NCI-H2171 treated with DMSO at 0.1 percent for 48 hours (cell line): ENCODE measurements at places on chromosomes 1 and 21.

DNA sequence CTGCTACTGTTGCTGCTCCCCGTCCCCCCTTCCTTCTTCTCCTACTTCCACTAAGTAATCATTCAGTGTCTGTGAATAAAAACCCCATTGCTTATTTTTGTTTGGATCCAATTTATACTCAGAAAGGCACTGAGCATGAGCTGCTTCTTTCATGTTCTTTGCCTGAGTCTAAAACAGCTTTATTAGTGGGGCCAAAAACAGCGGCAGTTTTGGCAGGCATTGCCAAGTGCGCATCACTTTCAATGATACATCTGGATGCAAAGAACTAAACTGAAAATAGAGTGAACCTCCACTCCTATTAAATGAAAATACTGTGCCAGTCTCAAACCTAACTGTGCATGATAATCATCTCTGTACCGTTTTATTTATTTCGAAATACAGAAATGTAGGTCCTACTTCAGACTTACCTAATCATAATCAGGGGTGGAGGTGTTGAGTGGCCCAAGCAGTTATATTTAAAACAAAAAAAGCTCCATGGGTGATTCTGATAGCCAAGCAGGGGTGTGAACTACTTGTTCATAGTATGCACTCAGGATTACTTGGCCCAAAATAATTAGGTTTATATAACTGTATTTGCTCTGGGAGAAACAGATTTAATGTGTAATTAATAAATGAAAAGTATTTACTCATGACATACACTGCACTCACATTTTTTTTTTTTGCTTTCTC lies 48.4 kb downstream of the NEK7 start:
- no peak for DNase-seq

DNA sequence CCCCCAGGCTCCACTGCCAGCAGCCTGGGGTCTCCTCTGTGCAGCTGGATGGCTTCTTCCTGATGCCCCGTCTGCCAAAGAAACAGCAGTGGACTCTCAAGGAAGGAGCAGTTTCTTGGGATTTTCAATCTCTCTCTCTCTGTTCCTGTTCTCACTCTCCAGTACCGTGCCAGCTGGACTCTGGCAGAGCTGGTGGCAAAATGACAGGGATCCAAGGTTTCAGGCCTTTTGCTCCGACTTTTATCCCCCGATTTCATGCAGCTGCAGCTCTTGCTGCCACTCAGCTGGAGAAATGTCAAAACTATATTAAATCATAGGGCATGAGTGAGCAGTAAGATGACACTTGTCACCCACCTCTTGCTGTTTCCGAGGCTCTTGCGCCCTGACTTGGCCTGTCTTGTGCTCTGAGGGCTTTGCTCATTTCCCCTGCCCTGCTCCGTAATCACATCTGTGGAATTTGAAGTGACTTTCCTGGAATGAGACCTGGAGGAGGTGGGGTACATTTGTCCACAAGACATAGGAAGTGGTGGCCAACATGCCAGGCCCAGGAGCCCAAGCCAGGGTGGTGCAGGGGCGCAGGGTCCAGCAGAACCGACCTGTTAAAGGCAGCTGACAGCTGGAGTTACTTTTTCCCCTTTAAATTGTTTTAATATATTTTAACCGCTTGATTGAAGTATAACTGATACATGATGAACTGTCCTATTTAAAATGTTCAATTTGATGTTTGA lies 576.2 kb downstream of the PTPRU start:
- no peak for DNase-seq

GRCh38 chr1:29708796-29709703 lies 472.7 kb downstream of the PTPRU start:
- DNase-seq: peak; percentile 94

DNA sequence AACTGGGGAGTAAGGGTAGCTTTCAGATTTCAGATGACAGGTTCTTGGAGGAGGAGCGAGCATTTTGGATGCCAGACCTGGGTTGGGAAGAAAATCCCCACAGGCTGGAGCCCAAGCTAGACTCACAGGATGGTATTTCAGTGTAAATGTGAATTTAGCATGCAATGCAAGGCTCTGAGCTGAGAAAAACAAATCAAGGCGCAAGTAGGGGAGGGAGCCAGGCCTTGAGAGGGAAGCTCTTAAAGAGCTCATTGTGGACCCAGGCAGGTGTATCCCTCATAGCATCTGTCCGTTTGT lies 386.1 kb downstream of the MATN1 start:
- no peak for DNase-seq

DNA sequence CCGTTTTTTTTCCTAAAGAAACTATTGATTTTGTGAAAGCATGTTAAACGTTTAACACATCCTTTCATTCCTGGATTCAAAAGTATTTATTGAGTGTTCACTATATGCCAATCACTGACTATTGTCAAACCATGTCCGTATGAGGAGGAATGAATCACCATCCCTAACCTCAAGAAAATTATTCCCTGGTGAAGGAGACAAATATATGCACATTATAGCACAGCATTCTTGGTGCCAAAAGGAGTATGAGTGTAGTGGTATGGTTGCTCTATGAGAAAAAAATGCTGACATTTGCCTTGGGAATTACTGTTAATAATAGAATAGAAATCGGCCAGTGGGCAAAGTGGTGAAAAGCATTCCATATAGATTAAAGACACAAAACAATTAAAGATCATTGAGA lies 1390.1 kb downstream of the MRPL39 start:
- no peak for DNase-seq

DNA sequence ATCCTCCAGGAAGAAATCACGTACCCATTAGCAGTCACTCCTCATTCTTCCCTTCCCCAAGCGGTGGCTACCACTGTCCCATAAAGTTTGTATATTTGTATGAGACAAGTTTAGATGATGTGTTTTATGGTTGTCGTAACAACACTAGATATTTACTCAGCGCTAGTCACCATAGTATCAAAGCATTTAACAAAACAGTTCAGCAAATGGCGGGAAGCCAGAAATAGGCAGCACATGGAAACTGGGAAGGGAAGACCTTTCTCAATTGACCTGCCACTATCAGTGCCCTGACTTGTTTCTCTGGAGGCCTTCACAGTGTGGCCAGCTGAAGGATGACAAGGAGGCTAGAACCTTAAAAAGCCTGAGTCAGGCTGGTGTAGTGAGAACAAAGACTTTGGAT lies 31.1 kb downstream of the CNST start:
- DNase-seq: no peak
